T-helper 2 cell treated with Interferon-gamma antibody and Interleukin-4, amounts not matched to agents 5 μg/mL and 100 μg/mL, for 36 hours (primary cell): ENCODE measurements at places on chromosomes 6 and 20.

- H3K4me1 ChIP-seq = peaks cover 30% of the 10 kb centered on the region
- H3K36me3 ChIP-seq = peaks cover 47% of the 10 kb centered on the region
- peak; percentile 48 for DNase-seq
- H3K27me3 ChIP-seq = peaks cover 2% of the 10 kb centered on the region
- peak overlapping the region; percentile 91 for H3K4me3 ChIP-seq
These were observed 585 bp downstream of the PIM1 start for GRCh38 chr6:37170273-37171200.

- no peaks in the 10 kb centered on the region for H3K36me3 ChIP-seq
- H3K4me1 ChIP-seq = no peaks in the 10 kb centered on the region
- no peak for DNase-seq
- no peak overlapping the region for H3K4me3 ChIP-seq
- no peak overlapping the region for H3K27ac ChIP-seq
These were observed 15.8 kb upstream of the SULF2 start for GRCh38 chr20:47801079-47801478.

DNA sequence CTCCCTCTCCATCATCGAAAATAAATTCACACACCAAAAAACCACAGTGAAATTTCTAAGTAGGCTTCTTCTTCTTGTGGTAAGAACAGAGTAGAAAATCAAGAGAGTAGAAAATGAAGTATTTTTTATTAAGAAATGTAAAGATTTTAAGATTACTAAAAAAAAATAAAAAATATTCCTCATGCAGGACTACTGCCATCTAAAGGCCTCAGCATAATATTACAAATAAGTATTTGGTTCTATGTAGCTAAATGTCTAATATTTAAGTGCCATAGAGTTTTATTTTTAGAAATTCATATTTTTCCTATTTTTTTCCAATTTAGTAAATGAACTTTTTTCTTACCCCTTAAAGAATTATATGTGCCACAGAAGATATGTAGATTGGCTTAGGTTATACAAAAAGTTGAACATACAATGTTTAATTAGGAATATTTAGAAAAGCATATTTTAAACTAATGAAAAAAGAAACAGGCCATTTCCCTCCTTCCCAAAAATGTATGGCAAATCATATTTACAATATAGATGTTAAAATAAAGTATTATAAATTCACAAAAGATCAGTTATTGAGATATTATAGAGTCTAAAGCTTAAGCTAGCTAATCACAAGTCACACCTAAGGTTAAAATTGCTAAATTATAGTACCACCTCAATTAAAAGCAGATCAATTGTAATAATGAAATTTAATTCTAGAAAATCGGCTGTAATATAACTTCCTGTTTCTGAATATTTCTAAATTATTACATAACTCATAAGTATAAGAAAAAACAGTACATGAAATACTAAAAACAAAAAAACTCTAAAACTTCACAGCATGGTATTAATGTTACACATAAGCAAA is 3.5 kb upstream of the NT5DC1 start:
- peaks cover 27% of the 10 kb centered on the region for H3K4me1 ChIP-seq
- H3K27me3 ChIP-seq = no peaks in the 10 kb centered on the region
- no peak overlapping the region for H3K27ac ChIP-seq
- H3K4me3 ChIP-seq = no peak overlapping the region
- no peak for DNase-seq

DNA sequence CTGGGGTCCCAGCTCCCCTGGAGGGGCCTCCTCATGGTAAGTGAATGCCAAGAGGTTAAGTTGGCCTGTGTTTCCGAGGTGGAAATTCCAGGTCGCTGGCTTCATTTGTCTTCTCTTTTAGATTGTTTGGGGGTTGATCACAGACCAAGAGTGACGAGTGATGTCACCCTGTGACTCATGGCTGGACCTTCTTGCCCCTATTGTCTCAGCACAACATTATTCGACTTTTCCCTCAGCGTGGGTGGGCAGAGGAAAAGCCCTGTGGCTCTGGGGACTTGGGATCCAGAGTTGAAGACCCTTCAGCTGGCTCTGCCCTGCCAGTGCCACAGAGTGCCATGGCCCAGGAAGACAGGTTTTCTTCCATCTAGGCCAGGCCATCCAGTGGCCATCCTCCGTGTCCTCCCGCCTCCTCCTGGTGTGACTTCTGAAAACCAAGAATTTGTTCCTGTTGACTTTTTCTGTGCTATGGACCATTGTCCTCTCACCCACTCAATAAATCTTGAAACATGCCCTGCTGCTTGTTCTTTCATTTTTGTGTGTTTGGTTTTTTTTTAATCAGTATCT is 15.4 kb upstream of the SNHG17 start:
- no peak overlapping the region for H3K27ac ChIP-seq
- H3K4me3 ChIP-seq = no peak overlapping the region
- H3K27me3 ChIP-seq = no peaks in the 10 kb centered on the region
- no peak for DNase-seq
- H3K4me1 ChIP-seq = peaks cover 14% of the 10 kb centered on the region
- H3K36me3 ChIP-seq = peaks cover 12% of the 10 kb centered on the region

DNA sequence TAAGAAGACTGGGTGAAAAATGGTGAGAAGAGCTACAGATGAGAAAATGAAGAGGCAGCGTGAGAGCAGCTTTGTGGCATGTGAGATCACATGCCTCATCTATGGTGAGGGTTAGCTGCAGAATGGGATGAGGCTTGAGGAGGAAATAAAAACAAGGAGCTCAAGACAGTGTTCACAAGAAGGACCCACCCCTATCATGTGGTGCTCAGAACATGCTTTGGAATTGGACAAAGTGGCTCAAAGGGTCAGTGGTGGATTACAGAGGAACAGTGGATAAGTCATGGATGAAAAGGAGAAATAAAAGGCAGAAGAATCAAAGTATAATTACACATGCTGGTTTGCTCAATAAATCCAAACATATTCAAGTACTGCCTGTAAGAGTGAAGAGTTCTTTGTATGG is 126.9 kb upstream of the UST start:
- no peaks in the 10 kb centered on the region for H3K4me1 ChIP-seq
- no peak for DNase-seq

DNA sequence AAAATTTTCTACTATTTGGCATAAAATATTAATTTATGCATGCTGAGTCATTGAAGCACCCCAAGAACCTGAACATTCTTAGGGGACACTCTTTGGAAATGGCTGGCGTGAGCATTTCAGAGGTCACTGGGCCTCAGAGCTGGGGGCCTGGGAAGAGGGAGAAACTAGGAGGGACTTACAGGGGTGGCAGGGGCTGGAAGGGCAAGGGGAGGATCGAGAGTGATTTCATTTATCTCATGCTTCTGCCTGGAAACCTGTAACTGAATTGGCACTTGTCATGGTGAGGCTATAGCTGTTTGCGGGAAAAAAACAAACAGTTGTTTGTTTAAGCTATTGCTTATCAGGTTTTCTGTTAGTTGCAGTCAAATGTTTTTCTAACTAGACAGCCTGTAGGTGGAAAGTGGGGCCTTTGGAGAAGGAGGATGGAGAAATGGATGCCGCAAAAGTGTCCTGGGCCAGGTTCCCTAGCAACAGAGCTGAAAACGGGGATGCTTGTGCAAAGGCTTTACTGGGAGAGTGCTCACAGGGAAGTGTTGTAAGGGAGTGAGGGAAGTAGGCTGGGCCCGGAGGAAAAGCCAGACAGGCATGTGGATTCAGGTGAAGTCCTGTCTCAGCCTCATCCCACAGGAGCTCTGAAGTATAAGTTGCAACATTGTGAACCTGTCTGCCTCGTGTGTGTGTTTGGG is 36.4 kb upstream of the KAT14 start:
- H3K4me1 ChIP-seq = no peaks in the 10 kb centered on the region
- H3K27me3 ChIP-seq = no peaks in the 10 kb centered on the region
- DNase-seq = no peak
- H3K27ac ChIP-seq = no peak overlapping the region

GRCh38 chr6:35596448-35597442 is 84.0 kb upstream of the TULP1 start:
- peaks cover 45% of the 10 kb centered on the region for H3K4me1 ChIP-seq
- no peak for DNase-seq
- H3K4me3 ChIP-seq = no peak overlapping the region
- H3K27me3 ChIP-seq = no peaks in the 10 kb centered on the region

DNA sequence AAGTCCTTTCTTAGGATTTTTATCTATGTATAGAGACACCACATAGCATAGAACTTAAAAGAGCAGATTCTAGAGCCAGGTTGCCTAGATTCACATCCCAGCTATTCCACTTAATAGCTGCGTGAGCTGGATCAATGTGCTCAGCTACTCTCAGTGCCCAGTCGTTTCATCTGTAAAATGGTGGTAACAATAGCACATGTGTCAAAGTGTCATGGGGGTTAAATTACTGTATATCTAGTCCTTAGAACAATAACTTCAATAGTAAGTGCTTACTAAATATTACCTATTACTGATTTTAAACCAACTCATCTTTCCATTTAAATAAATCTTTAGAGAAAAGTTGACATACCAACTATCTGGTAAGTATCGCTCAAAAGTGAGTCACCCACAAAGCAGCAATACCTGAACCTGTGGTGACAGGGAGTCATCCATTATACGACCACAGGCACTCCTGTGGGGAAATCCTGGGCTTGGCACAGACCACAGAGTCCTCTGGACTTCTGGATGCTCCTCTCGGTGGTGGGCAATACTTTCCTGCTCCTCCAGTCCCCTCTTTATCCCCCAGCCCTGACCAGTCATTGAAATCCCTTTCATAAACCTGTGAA is 154.8 kb downstream of the PDSS2 start:
- no peaks in the 10 kb centered on the region for H3K36me3 ChIP-seq
- H3K4me1 ChIP-seq = peaks cover 9% of the 10 kb centered on the region
- H3K27me3 ChIP-seq = no peaks in the 10 kb centered on the region
- no peak overlapping the region for H3K27ac ChIP-seq

GRCh38 chr20:43731927-43732326 is 5.1 kb upstream of the GTSF1L start:
- no peak overlapping the region for H3K27ac ChIP-seq
- no peaks in the 10 kb centered on the region for H3K27me3 ChIP-seq
- no peak for DNase-seq

- no peak overlapping the region for H3K27ac ChIP-seq
- H3K27me3 ChIP-seq = no peaks in the 10 kb centered on the region
- no peak for DNase-seq
- no peaks in the 10 kb centered on the region for H3K36me3 ChIP-seq
- no peaks in the 10 kb centered on the region for H3K4me1 ChIP-seq
These were observed 443.0 kb downstream of the PKHD1 start for GRCh38 chr6:51644426-51644825.

DNA sequence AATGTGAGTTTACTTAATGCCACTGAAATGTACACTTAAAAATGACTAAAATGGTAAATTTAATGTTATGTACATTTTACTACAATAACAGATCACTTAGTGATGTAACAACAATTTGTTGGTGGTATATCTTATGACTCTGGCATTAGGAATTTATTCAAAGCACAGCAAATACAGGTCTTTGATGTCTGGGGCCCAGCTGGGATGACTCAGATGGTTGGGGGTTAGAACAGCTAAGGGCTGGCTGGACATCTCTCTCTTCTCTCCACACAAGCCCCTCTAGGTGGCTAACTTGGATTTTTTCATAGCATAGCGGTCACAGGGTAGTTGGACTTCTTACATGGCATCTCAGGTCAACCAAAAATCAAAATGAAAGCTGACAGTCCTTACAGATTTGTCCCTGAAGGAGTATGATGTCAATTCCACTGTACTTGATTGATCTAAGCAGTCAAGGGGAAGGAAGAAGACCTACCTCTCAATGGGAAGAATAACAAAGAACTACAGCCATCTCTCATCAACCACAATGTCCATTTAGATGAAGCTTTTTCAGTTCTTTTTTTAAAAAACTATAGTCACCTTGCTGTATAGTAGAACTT is 37.5 kb upstream of the LCA5 start:
- H3K27ac ChIP-seq = no peak overlapping the region
- peaks cover 5% of the 10 kb centered on the region for H3K27me3 ChIP-seq
- no peak for DNase-seq
- H3K4me1 ChIP-seq = no peaks in the 10 kb centered on the region

DNA sequence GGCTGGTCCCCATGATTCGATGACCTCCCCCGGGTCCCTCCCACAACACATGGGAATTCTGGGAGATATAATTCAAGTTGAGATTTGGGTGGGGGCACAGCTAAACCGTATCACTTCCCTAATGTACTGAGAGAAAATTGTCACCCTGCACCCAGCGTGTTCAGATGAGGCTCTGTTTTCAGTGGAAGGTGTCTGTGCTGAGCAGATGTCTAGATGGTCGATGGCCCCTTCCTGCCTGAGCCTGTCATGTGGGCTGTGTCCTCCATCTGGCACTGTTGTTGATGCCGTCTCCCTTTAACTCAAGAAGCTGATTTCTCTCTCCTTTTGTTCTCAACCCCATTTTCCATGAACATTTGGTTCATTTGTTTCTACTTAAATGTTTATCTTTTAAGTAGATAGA is 37.0 kb downstream of the TMEM181 start:
- H3K27ac ChIP-seq = no peak overlapping the region
- no peak overlapping the region for H3K4me3 ChIP-seq
- H3K27me3 ChIP-seq = no peaks in the 10 kb centered on the region
- peaks cover 54% of the 10 kb centered on the region for H3K36me3 ChIP-seq

GRCh38 chr6:169530752-169531123 is 171.1 kb downstream of the WDR27 start:
- H3K27me3 ChIP-seq = peaks cover 4% of the 10 kb centered on the region
- peak overlapping the region; percentile 71 for H3K4me3 ChIP-seq
- peaks cover 19% of the 10 kb centered on the region for H3K4me1 ChIP-seq
- H3K36me3 ChIP-seq = peaks cover 6% of the 10 kb centered on the region
- H3K27ac ChIP-seq = peak overlapping the region; percentile 80

DNA sequence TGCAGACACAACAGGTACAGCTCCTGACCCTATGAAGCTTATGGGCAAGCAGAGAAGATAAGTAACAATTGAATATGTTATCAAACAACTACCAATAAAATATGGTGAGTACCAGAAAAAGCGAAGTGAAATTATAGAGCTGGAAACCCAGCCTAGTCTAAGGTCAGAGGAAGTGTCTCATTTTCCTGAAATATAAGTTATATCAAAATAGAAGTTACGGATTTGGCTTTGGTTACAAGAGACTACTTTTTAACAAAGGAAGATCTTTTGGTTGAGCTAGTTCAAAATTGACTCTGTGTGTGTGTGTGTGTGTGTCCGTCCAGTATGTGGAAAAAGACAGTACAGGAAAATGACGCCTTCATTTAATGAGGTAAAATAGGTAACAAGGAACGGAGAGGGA is 8.9 kb downstream of the STX11 start:
- no peak overlapping the region for H3K27ac ChIP-seq
- no peak overlapping the region for H3K4me3 ChIP-seq
- no peak for DNase-seq
- peaks cover 29% of the 10 kb centered on the region for H3K4me1 ChIP-seq
- H3K27me3 ChIP-seq = no peaks in the 10 kb centered on the region
